Right renal cortex interstitium (tissue), 3 donors: ENCODE measurements at places on chromosomes 11 and 22. TPM values are rescaled to one million over a fixed set of nuclear protein-coding genes. Genes with fewer than 3 reads are reported as not detected.
A peak's percentile ranks its signal among the peaks of the same experiment; 100 is the strongest.

DNA sequence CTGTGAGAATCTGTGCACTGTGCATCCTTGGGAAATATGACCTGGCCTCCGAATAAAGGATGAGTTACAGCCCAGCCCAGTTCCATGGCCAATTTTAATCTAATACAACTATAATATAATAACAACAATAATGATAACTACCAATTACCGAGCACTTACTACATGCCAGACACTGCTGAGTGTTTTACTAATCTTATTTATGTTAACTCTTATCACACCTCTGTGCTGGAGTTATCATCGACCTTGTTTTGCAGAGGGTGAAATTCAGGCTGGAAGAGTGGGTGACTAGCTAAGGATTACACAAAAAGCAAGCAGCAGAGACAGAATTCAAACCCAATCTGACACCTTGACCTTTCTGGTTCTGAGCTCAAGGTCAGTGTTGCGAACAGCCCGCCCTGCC lies 83.9 kb downstream of the GALNT18 start:
- no peak for DNase-seq

DNA sequence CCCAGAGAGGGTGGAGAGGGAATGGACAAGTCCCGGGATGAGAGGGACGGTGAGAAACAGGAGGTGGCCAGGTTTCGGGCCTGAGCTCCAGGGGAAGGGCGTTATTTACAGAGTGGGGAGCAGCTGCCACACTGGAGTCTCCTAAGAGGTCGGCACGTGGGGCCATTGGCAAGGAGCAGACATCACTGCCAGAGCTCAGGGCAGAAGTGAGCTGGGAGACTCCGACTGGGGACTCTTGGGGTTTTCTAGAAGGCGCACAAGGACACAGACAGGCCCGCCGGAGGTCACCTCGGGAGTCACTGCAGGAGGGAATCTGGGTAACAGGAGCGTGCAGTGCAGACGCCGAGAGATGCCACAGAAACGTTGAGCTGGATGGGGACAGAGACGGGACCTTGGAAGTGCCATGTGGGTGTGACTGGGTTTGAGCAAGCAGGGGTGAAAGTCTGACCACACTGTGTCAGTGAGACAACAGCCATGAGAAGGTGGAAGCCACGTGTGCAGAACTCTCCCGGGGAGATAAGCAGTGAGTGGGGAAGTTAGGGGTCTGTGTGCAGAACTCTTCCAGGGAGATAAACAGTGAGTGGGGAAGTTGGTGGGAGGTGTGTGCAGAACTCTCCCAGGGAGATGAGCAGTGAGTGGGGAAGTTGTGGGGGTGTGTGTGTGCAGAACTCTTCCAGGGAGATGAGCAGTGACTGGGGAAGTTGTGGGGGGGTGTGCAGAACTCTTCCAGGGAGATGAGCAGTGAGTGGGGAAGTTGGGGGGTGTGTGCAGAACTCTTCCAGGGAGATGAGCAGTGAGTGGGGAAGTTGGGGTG lies 187.5 kb downstream of the SHANK2 start:
- no peak for DNase-seq

GRCh38 chr22:36757668-36758211 lies 18.2 kb downstream of the IFT27 start:
- DNase-seq, result peak; percentile 18

DNA sequence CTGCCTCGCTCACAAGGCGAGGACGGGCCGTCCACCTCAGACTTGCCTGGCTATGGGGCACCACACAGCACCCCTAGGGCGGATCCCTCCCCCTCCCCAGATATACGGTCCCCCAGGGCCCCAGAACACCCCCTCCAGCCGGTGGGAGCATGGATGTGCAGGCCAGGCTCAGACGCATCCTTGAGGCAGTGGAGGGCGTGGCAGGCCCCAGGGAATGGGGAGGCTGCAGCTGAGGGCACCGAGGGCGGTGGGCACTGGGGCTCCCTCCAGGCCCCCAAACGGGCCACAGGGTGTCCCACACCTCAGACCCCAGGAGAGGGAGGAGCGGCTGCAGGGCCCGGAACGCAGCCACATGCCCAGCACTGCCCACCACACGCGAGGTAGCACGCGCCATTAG lies 12.1 kb downstream of the TTLL8 start:
- no peak for DNase-seq

DNA sequence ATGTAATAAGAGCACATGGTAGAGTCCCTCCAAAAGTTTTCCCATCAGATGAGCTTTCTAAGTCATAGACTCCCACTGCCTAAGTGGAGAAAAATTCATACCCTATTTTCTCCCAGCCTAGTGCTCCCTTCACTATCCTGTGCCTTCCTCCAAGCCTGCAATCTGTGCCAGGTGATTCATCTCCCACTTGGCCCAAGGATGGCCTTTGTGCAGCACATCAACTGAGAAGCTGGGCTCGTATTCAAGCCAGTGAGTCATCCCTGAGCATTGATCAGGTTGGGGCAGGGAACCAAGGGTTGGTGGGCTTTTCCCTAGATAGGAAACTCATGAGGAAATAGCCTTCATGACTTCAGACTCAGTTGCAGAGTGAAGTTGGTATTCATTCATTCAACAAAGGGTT lies 64.6 kb downstream of the PANX1 start:
- DNase-seq, result no peak

Gene IL18BP
- polyA plus RNA-seq, result 6.2 TPM

Gene SOX6
- polyA plus RNA-seq, result 22.4 TPM

GRCh38 chr11:73393479-73394415 lies 17.5 kb downstream of the RELT start:
- no peak for DNase-seq

Gene KCNJ11
- 2.4 TPM for polyA plus RNA-seq

Gene DEUP1
- 1.5 TPM for polyA plus RNA-seq

- no peak for DNase-seq
Observed at GRCh38 chr22:31092161-31092560, 11.0 kb downstream of the SMTN start.

DNA sequence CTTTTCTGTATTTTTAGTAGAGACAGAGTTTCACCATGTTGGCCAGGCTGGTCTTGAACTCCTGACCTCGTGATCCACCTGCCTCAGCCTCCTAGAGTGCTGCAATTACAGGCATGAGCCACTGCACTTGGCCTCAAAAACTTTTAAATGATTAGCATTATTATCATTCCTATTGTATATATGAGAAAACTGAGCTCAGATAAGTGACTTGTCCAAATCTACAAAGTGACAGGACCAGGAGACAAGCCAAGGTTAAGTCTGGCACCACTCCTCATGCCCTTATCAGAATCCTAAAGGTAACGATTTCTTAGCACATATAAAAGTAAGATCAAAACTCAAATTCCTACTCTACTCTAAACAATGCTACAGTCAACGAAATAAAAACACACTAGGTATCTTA lies 32.2 kb upstream of the CHRNA10 start:
- DNase-seq, result no peak

Gene IGSF22
- 1.7 TPM for polyA plus RNA-seq

- no peak for DNase-seq
Observed at GRCh38 chr11:121449626-121450025, 2.5 kb upstream of the SORL1 start.

DNA sequence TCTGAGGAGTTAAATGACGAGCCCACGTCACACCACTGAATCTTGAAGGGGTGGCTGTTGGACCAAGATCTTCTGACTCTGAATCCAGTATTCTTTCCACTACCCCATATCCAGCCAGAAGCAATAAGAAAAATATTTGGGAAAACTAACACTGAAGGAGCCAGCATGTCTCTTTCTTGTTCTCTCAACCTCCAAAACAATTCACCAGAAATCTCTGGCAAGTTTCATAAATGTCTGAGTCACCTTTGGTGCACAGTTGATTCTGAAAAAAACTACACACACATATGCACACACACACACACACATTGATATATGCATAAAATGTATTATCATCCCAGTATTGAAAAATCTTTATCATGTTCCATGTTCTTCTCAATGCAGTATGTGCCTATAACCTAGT lies 104.3 kb upstream of the BLID start:
- no peak for DNase-seq

DNA sequence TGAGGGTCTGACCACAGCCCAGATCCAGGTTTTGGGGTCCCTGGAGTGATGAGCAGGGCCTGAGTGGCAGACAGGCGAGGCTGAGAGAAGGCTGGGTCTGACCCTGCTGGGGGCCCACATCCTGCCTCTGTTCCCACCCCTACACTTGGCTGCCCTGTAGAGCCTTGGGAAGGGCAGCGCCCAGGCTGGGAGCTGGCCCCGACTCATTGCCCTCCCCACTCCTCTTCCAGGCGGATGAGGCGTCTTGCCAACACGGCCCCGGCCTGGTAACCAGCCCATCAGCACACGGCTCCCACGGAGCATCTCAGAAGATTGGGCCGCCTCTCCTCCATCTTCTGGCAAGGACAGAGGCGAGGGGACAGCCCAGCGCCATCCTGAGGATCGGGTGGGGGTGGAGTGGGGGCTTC lies 4.9 kb downstream of the DERL3 start:
- DNase-seq, result no peak

GRCh38 chr11:101706541-101706940 lies 122.7 kb upstream of the TRPC6 start:
- DNase-seq, result no peak

DNA sequence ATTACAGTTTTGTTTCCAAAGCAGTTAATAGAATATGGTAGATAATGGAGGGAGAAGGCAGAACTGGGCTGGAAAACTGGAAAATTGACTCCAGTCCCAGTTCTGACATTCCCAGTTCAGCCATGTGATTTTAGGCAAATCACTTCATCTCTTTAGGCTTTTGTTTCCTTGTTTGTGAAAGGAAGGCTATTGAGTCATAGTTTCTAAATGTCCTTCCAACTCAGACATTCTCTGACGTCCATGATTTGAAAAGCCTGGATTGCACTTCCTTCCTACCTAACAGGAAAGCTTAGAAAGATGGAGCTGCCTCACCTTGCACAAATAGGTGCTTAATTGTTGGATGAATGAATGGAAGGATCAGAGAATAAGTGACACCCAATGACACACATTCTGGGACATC lies 19.8 kb upstream of the GALNT18 start:
- DNase-seq, result no peak

DNA sequence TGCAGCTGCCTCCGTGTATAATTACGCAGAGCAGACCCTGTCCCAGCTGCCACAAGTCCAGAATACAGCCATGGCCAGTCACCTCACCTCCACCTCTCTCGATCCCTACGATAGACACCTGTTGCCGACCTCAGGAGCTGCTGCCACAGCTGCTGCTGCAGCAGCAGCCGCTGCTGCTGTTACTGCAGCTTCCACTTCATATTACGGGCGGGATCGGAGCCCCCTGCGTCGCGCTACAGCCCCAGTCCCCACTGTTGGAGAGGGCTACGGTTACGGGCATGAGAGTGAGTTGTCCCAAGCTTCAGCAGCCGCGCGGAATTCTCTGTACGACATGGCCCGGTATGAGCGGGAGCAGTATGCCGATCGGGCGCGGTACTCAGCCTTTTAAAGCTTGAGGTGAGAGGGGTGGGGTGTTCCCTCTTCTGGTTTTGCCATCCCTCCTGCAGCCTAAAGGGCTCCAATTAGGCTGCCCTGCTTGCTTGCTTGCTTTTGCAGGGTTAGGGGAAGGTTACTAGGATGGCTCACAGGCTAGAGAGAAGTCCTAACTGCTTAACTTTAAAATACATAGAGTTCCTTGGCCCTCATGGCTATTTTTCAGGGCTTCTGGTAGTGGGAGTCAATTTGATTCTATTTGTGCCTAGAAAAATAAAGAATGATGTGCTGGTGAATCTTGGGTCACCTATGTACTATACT lies 5.4 kb downstream of the RBM4 start:
- no peak for DNase-seq

GRCh38 chr11:102007567-102008437 lies 39.4 kb upstream of the CFAP300 start:
- DNase-seq, result peak; percentile 40

- DNase-seq, result no peak
Observed at GRCh38 chr22:37165940-37166674, 16.4 kb upstream of the IL2RB start.

Gene MYEOV
- 4.8 TPM for polyA plus RNA-seq

- no peak for DNase-seq
Observed at GRCh38 chr11:65781152-65781961, 581 bp upstream of the AP5B1 start.

Gene POU2F3
- polyA plus RNA-seq, result 0.35 TPM

DNA sequence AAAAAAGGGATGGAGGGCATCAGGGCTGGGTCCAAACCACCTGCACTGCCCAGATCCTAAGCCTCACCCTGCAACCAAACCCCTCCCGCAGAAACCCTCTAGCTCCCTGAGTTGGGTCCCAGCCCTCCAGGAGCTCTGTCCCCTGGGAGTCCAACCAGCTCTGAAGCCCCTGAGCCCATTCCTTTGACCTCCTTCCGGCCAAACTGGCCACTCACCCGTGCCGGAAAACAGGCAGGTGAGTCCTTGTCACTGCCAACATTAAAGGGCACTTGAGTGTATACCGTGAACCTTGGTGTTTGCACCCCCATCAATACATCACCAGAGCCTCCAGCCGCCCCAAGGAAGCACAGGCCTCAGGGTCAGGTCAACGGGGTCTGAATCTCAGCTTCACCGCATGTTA lies 11.5 kb downstream of the MS4A15 start:
- no peak for DNase-seq

GRCh38 chr11:2188745-2189144 lies 17.1 kb upstream of the TH start:
- no peak for DNase-seq

DNA sequence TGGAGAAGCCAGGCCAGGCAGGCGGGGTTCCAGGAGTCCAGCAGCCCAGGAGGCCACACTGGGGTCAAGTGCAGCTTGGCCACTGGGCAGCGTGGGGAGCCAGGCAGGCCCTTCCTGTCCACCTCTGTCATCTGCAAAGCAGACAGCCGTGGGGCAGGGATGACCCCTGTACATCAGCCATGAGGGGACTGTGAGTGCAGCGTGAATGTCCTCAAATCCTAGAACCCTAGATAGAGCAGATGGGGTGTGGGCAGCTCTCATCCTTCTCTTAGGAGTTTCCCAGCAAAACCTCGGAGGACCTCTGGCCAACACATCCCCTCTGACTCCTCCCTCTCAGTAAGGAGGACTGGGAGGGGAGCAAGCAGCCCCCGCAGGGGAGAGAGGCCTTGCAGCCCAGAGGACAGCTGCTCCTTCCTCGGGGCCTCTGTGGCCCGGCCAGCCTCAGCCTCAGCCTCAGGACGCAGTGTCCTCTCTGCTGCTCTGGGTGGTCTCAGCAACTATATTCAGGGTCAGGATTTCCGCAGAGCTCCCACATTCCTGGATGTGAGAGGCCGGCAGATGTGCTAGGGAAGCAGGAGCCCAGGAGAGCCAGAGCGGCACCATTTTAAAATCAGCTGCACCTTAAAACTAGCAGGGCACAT lies 820.5 kb downstream of the BRD1 start:
- DNase-seq, result no peak
